K562 (cell line): ENCODE measurements at places on chromosomes 7 and 10. TPM values are rescaled to one million over a fixed set of nuclear protein-coding genes. Genes with fewer than 3 reads are reported as not detected.
A peak's percentile ranks its signal among the peaks of the same experiment; 100 is the strongest.

GRCh38 chr7:90424720-90425119 lies 21.5 kb downstream of the CLDN12 start:
- DNase-seq: no peak

DNA sequence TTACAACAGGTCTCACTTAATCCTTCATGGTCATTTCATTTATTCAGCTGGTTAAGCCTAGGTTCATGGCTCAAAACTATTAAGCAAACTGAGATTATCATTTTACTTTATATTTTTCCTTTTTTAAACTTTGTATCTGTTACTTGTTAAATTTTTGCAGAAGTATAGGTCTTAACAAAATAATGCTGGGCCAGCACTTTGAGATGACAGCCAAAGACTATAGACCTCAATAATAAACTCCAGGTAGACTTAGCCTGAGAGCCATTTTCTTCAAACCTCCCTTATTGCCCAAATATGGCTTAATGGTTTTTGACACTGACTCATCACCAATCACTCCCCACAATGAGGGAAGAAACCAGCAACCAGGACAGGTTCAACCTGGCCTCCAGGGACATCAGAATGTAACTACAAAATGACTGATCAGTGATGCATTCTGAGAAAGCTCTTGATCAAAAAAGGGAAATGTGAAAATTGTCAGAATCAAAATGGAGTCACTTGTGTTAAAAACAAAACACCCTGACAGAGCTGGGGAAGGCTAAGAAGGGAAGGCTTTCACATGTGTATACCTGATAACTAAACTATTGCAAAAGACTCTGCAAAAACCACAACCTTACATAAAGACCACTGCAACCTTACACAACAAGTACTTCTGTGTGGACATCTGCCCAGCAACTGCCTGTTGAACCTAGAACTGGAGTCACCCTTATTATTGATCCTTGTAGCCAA lies 2.1 kb upstream of the CCDC126 start:
- no peak for DNase-seq

DNA sequence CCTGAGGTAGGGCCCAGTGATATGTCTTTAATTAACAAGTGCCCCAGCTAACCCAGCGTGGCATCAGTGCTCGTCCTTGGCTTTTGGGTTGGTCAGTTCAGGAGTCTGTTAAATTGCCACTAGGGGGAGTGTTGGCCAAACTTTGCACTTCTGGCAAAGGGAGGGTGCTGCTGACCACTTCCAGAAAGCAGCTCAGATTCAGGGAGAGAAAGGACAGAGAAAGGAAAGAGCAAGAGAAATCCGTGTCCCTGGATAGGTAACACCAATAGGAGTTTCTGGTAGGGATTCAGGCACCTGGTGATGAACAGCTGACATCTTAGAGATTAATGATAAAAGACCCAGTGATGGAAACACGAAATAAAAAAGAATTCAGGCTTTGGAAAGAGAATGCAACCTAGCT lies 243.1 kb upstream of the AOAH start:
- DNase-seq: peak; percentile 48

Gene LIPA
- total RNA-seq: 0.29 and 0.45 TPM in 2 replicates

- DNase-seq: no peak
Measured at GRCh38 chr7:2666588-2667250, 21.3 kb upstream of the AMZ1 start.

- no peak for DNase-seq
Measured at GRCh38 chr10:101940916-101941315, 97.3 kb upstream of the KCNIP2 start.

GRCh38 chr7:24827027-24827426 lies 69.8 kb upstream of the GSDME start:
- DNase-seq: no peak

DNA sequence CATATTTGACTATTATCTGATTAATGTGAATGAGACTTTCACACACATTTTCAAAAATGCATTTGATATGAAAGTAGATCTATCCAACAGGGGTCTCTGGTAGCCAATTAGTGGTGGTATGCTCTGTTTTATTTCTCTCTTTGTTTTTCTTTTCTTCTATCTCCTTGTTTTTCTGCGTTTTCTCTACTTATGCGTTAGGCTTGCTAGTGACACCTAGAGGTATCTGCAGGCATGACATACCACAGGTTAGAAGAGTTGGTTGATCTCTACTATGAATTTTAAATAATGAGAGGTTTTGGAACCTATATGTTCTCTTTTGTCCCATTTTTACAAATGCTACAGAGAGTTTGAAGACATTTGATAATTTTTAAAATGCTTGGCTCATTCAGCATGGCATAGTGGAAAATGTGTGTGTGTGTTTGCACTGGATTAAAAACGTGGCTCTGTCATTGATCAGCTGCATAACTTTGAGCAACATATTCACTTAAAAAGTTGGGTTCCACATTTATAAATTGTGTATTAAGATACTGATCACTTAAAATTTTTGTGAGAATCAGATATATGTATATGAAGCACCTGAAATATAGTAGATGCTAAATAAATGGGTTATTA lies 28.1 kb upstream of the PLXDC2 start:
- DNase-seq: peak; percentile 17

- DNase-seq: no peak
Measured at GRCh38 chr10:47042780-47043750, 131.8 kb downstream of the PTPN20 start.

Gene COL1A2
- 5.5 and 8.2 TPM in 2 replicates for total RNA-seq

DNA sequence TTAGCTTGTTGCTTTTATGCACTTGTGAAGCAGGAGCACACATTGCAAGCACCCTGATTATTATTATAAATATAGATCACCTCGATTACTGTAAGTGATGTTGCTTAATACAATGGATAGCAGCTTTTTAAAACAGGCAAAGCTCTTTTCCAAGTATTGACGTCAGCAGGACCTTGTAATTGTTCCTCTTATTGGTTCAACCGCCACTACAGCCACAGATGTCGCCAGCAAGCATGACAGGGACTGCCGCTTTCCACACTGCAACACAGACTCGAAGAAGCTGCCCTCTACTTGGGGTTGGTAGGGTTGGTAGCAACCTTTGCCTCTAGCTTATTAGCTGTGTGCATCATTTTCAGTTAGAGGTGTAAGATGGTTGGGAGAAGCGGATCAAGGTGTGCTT lies 167.6 kb downstream of the ZNF365 start:
- DNase-seq: no peak

Gene CRYGN
- not detected in 2 replicates for total RNA-seq

DNA sequence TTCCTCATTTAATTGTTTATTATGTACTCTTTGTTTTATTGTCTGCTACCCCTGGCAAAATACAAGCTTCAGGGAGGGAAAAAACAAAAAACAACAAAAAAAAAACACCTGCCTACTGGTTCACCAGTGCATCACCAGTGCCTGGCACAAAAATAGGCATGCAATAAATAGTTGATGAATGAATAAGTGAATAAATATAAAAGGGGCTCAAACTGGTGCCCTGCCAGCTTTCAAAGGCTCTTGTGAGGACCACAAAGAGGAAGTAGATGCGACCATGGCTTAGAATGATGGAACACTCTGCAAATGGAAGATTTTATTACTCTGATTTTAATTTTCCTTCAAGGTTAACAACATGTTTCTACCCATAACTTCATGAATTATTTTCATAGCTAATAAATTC lies 213.0 kb upstream of the INHBA start:
- DNase-seq: no peak

DNA sequence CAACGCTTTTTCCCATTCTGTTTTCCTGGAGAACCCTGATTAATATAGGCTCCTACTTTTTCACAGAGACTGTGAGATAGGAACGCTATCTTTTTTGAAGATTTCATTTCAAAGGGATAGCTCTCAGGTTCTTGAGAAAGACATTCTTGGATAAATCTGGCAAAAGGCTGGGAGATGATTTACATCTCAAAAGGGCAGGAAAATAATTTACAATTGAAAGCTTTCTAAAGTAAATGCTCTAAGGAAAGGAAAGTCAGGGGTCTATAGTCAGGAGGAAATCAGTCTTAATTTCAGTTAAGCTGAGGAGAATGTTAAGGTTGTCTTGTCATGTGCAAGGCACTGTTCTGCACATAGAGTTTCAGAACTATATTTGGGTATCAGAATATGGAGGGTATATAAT lies 278.8 kb downstream of the KIF20B start:
- no peak for DNase-seq

GRCh38 chr10:44046605-44047004 lies 338.3 kb downstream of the CXCL12 start:
- DNase-seq: no peak

DNA sequence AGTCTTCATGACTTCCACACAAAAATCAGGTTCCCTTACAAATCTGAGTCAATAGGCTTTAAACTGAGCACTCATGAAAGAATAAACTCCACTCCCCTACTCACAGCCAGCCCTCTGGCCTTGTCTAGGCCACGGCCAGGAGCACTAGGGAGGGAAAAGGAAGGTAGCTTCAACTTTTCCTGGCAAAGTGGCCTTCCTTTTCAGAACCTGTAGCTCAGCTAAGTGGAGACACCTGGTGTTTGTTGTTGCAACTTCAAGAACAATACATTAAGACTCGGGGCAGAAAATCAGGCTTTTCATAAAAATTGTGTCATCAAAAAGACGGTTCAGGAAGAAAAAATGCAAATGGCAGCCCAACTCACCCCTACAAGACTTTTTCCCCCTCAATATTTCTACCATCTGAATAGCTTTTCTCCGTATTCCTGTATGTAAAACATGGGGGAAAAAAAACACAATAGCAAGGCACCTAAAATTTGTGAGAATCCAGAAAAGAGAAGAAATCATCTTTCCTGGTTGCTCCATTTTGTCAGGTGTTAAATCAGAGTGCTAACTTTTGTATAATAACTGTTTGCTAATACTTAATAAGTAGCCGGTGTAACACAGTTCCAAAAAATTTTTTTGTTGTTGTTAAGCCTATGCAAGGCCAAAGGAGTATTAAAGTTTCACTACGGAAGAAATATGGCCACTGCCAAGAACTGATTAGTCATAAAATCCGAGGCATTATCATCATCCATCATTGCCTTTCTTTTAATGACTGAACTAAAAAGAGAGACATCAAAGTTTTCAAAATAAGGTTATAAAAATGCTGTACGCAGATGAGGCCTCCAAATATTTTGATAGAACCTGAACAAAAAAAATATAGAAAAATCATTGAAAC lies 66.2 kb upstream of the ARID5B start:
- peak; percentile 65 for DNase-seq

DNA sequence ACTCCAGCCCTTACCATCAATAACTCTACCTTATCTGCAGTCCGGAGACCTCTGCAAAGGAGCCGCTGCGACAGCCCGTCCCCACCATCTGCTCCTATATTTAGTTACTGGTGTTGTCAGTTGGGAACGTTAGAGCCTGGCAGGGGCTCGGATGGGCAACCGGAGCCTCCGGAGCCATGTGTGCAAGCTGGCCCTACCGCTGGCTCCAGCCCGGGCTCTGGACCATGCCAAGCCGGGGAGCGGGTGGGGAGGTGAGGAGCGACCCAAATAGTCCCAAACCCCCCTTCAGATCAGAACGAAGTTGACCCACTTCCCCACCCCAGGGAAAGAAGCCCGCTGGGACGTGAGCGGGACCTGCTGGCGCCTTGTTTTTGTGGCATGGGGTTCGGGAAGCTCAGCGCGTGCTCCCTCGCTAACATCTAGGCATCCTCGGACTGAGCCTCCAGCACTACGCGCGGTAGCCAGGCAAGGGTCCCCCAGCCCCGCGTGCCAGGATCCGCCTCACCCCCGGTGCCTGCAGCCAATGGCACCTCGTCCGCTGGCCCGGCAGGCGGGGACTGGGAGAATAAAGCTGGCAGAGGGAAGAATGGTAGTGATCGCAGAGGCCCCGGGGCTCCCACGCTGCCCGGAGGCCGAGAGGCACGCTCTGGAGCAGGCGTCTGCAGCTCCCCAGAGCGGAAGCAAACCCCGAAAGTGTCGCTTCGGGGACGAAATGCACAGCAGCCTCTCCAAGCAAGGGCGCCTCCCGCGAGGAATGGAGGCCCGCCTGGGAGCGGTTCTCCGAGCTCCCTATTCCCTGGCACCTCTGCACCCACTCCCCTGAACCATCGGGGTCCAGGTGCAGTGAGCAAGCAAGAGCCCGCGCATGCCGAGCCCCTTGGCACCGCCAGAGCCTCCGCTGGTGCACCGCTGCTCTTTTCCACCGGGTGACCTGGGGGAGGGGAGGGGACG lies 679 bp downstream of the LRRC20 start:
- peak; percentile 49 for DNase-seq

- DNase-seq: no peak
Measured at GRCh38 chr10:126712681-126713080, 42.2 kb upstream of the C10orf90 start.

DNA sequence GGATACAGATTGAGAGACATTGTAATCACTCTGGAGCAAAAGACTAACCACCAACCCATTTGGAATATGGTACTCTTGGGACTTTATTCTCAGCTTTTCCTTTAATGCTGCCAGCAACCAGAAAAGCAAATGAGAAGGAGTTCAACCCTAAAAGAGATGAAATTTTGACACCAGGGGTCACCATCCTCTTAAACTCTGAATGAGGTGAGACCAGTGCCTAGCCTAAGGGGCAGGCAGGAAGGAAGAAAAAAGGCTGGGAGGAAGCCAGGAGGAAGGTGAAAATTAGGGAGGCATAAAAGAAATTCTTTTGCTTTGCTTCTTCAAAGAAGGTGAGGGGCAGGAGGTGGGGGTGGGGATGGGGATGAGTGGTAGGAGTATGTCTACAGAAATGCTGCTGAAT lies 135.8 kb downstream of the JAZF1 start:
- DNase-seq: no peak

DNA sequence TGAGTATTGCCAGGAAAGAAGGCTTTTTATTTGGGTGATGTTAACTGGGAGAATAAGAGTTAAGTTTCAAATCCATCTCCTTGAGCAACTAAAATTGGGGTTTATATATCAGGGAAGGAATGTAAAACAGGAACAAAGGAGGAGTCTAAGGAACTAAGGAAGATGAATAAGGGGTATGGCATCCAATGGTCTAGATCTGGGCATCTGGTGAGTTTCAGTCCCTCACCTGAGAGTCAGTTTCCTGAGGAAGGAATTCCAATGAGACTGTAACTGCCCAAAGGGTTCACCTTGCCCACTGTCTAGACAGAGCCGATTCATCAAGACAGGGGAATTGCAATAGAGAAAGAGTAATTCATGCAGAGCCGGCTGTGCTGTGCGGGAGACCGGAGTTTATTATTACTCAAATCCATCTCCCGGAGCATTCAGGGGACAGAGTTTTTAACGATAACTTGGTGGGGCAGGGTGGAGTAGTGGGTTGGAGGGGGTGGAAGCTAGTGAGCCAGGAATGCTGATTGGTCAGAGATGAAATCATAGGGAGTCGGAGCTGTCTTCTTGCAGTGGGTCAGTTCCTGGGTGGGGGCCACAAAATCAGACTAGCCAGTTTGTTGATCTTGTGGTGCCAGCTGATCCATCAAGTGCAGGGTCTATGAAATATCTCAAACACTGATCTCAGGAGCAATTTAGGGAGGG lies 188.3 kb upstream of the STK17A start:
- no peak for DNase-seq

GRCh38 chr7:36300696-36301350 lies 88.8 kb upstream of the ANLN start:
- DNase-seq: no peak

GRCh38 chr10:80900661-80901060 lies 363.0 kb downstream of the SH2D4B start:
- no peak for DNase-seq

Gene ZDHHC6
- 18.1 and 19.3 TPM in 2 replicates for total RNA-seq

GRCh38 chr10:84291384-84291783 lies 37.0 kb upstream of the CCSER2 start:
- no peak for DNase-seq

GRCh38 chr10:114967071-114967470 lies 29.1 kb downstream of the TRUB1 start:
- DNase-seq: no peak

Gene UTF1
- total RNA-seq: 0.16 and 0.35 TPM in 2 replicates

GRCh38 chr7:76352193-76352592 lies 6.6 kb downstream of the YWHAG start:
- no peak for DNase-seq

GRCh38 chr10:128898133-128898915 lies 568.7 kb upstream of the MGMT start:
- no peak for DNase-seq
